ENCODE measurements at places on chromosomes 5 and 9.

GRCh38 chr9:19423163-19423562 is 14.4 kb downstream of the ACER2 start:
- no peak for DNase-seq

GRCh38 chr5:59275510-59276324 is 617.8 kb downstream of the PDE4D start:
- no peak for DNase-seq

DNA sequence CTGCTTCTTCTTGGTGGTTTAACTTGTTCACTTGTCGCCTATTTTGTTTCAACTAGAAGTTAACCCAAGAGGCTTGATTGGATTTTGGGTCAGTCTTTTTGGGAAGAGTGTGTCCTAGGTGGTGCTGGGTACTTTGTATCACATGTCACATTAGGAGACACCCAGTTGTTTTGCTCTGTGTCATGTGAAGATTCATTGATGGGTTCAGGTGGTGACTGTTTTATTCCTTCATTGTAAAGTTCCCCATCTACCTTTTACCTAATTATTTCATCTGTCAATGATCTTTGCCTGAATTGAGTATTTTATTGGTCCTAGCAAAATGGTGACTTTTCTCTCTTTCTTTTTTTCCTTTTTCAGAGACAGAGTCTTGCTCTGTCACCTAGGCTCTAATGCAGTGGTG is 69.2 kb downstream of the RALGPS1 start:
- DNase-seq, result no peak

GRCh38 chr5:146048994-146049703 is 56.2 kb downstream of the PLAC8L1 start:
- no peak for DNase-seq

DNA sequence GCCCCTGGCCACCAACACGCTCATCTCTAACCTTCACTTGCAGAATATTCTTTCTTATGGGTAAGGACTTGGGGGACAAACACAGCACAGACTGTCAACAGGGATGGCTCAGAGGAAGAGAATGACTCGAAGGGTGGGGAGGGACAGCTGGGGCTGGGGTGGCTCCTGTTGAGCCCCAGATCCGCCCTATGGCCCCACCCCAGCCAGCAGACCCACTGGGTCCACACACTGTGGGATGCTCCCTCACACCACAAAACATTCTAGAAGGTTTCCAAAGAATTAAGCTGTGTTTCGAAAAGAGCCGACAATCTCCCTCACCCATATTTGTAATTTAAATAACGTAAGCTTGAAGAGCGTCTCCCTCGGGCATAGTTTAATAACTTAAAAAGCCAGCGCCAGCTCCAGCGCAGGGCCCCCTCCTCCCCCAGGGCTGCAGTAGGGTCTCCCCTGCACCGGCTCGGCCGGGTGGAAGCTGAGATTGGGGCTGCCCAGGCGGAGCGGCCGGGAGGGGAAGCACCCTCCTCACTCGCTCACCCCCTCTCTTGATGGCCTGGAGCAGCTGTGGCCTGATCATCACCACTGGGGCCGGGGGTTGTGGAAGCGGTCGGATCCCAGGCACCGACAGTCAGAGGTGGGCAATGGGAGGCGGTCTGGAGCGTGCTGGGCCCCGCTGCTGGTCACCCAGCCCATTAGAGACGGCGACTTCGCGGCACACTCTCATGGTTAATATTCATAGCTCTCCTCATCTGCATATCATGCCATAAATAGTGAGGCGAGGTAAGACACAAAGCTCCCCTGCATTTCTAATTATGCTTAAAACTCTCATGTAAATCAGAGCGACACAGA is 37.6 kb downstream of the NACC2 start:
- no peak for DNase-seq

DNA sequence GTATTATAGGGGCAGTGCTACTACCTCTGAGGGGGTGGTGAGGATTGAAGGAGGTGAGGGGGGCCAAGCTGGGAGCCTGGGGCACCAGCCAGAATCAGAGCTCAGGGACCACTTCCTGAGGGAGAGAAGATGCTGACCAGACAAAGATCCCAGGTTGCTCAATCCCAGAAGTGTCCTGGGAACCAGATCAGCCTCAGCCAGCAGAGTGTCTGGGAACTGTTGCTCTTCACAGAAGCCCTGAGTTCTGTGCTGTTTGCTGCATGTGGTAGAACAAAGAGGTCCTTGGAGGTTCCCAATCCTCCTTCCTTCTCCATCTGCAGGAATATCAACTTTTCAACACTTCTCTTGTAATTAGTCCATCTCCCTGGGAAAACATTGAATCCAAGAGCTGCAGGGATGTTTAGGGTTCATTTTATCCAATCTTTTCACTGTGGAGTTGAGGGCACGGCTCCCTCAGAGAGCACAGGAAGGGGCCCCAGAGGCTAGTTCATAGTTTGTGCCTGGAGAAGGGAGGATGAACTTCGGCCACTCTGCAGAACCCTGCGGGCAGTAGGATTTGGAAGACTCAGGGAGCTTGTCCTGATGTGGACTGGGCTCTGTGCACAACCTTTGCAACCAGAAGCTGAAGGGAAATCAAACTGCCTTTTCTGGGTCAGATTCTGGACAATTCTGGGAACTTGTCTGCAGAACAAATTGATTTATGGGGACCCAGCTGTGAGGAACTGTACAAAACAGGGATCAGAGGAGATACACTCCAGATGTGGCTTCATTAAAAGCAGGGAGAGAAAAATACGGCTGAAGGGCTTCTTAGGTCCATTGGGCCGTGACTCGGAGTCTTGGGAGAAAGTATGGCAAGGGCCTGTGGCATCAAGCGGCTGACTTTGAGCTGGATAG is 57.1 kb downstream of the GALNT12 start:
- DNase-seq, result no peak

DNA sequence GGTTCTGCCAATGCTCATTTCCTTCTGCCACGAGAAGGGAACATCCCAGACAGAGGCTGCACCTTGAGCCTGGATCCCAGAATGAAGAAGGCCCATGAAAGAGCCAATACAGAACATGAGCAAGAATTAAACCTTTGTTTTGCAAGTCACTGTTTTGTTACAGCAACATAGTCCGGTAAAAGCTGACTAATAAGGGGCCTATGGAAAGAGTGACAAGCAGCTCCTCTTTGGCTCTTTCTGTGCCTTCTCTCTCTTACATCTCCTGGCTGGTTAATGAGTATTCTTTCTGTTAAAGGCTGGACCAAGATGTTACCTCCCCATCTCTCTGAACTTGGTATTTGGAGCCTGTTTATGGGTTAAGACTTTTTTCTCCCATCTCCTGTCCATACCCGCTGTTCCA is 10.8 kb downstream of the GFRA3 start:
- DNase-seq, result no peak

GRCh38 chr5:157166214-157167213 is at the start of gene GARIN3:
GARIN3 (minus strand) TSS chr5:157166264; CDS start chr5:157166168, 96 bp downstream.
- DNase-seq, result no peak

GRCh38 chr5:171249460-171249859 is 59.6 kb upstream of the TLX3 start:
- no peak for DNase-seq

GRCh38 chr5:44891116-44891515 is 82.4 kb downstream of the MRPS30 start:
- no peak for DNase-seq

DNA sequence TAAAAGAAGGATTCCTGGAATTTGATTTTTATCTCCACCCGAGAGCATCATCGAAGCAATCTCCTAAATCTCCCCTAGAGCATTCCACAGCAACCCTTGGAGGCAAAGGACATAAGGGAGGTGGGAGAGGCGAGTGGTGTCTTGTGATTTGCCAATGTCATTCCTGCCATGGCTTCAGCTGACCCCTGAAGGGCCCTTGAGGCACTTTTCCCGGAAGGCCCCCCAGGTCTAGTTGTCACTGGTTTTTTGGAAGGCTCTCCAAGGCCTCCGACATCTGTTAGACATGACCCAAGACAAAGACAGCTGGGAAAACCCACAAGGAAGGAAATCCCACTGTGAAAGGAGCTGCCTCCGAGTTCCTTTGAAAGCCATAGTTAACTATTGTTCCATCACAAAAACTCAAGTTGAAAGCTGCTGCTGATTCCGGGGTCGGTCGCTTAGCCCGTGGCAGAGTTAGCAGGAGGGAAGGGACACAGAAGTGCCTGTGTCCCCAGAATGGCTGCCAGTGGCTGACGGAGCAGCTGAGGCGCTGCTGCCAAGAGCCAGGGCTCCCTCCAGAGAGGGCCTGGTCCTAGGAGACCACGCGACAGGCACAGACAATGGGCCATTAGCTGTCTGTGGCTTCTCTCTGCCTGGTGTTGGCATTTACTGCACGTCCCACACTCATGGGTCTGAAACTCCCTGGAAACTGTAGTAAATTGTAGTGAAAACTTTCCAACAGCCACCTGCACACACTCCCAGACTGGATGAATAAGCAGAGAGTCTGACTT is 24.4 kb upstream of the TRIO start:
- DNase-seq, result no peak

DNA sequence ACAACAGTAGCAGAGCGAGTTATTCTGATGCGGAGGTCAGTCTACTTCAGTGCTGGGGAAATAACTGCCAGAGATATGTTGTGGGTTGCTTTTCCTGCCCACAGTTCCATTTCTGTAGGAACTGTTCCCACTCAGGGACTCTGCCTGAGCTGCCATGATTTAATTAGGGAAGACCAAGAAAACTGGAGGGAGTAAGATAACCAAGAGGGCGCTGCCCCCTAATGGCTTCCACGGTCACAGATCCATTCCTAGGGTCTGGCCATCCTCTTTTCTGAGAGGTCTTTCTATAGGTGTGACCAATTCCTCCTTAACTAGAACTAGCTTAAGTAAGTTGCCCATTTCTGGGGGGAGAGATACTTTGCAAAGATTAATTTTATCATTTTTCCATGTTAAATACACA is 125.9 kb downstream of the APBA1 start:
- peak; percentile 2 for DNase-seq

- no peak for DNase-seq
These were observed 4.8 kb upstream of the F2RL1 start for GRCh38 chr5:76813982-76814562.

- no peak for DNase-seq
These were observed 298.7 kb upstream of the RGMB start for GRCh38 chr5:98474782-98475181.

- no peak for DNase-seq
These were observed 6.4 kb downstream of the SOWAHA start for GRCh38 chr5:132819468-132819867.

GRCh38 chr5:127010362-127010761 is 20.0 kb downstream of the MARCHF3 start:
- DNase-seq, result no peak

GRCh38 chr9:98429613-98430012 is 174.2 kb upstream of the TBC1D2 start:
- no peak for DNase-seq

- DNase-seq, result no peak
These were observed 473.9 kb upstream of the COX7C start for GRCh38 chr5:86143837-86144236.

GRCh38 chr9:37643214-37643613 is 7.5 kb upstream of the FRMPD1 start:
- DNase-seq, result no peak

DNA sequence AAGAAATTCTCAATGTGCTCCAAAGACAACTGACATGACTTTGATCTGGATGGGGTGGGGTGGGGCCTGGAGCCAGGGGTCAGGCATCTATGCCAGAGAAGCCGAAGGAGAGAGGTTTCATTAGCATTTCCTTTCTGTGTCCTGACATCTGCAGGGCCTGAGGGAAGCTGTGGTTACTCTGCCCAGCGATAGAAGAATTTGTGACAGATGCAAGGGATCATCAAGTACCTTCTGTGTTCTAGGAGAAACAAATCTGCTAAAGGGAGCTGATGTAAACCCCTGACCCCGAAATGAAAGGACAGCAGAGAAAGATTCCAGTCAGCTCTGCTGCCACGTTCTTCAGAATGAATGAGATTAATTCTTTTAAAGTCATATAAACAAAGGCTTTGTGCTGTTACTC is 335.7 kb downstream of the PRELID2 start:
- no peak for DNase-seq

DNA sequence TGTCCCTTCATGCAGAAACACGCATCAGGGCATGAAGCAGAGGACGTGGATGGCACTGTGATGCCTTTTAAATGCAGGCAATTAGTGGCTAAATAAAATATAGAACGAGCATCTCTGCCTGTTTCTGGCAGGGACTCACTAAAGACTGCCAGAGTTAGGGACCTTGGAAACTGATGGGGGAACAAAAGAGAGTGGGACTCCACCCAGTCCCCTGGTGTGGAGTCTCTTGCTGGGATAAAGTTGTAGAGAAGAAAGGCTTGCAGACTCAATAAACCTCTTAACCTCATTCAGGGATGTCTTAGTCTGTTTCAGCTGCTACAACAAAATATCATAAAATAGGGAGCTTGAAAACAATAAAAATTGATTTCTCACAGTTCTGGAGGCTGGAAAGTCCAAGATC is 87.6 kb upstream of the ARAP3 start:
- no peak for DNase-seq
